Right forelimb (tissue), 1 donor: ENCODE measurements at places on chromosomes 2 and 18.

- DNase-seq, result no peak
Observed at GRCh38 chr18:58076052-58076451, 32.0 kb downstream of the NEDD4L start.

GRCh38 chr2:27803046-27803445 lies 31.5 kb downstream of the MRPL33 start:
- no peak for DNase-seq

DNA sequence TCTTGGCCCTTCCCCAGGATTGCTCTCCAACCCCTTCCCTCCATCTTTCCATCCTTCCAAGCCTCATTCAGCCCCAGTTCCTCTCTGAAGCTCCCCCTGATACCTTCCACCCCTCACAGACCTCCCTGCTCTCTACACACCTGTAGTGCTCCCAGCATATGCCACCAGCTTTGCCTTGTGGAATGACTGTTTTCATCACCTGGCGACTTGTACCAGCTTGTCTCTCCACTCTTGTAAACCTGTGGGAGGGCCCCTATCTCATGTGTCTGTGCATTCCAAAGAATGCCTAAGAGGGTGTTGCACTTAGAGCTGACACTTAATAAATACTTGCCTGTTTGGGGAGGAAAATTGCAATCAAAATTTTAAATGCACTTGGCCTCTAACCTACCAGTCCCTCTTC lies 198.7 kb downstream of the BCL11A start:
- no peak for DNase-seq

DNA sequence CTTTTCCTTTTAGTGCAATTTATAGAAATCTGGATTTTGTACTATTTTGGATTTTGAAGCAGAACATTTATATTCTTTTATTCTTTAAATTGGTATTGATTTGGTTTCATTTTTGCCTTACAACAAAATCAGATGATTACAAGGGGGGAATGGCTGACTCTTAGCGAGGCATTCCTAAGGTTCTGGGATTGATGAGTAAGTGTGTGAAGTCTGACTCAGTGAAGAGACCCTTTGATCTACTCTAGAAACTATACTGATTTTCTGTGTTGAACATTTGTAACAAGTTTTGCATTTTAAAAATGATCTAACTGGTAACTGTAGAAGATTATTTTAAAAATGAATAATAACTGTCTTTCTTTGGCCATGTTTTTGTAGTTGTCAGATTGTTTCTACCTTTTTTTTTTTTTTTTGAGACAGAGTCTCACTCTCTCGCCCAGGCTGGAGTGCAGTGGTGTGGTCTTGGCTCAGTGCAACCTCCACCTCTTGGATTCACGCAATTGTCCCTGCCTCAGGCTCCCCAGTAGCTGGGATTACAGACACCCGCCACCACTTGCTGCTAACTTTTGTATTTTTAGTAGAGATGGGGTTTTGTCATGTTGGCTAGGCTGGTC lies 48.7 kb downstream of the TTC39C start:
- DNase-seq, result no peak

GRCh38 chr2:144937910-144938709 lies 418.2 kb upstream of the ZEB2 start:
- DNase-seq, result no peak

DNA sequence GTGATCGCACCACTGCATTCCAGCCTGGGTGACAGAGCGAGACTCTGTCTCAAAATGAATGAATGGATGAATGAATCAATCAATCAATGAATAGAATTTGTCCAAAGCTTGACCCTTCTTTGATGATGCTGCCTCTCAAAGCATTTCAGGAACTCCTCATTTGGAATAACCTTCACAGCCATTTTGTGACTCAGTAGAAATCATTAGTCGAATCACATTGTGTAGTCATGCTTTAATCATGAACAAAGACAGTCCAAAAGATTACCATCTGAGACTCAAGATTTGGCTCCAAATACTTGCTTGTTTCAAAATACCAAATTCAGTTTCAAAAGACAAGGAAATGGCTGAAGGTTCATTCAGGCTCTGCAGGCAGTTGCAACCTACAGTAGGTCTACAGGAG lies 83.1 kb downstream of the VWA3B start:
- DNase-seq, result no peak

DNA sequence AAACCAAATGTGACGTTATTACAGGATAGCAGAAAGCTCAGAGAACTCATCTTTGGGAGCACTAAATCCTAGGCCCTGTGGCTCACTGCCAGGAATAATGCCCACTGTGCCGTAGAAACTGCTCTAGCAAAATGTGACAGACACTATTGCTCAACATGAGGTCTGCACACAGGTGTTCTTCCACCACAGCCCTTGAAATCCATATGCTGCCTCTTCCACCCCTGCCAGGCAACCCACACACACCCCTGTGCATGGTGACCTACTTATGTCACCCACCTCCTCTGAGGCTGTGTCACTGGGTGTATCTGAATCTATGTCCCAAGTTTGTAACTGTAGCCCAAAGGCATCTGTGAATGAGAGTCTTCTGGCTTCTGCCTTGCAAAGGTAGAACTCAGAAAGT lies 66.1 kb upstream of the MBOAT2 start:
- DNase-seq, result no peak

DNA sequence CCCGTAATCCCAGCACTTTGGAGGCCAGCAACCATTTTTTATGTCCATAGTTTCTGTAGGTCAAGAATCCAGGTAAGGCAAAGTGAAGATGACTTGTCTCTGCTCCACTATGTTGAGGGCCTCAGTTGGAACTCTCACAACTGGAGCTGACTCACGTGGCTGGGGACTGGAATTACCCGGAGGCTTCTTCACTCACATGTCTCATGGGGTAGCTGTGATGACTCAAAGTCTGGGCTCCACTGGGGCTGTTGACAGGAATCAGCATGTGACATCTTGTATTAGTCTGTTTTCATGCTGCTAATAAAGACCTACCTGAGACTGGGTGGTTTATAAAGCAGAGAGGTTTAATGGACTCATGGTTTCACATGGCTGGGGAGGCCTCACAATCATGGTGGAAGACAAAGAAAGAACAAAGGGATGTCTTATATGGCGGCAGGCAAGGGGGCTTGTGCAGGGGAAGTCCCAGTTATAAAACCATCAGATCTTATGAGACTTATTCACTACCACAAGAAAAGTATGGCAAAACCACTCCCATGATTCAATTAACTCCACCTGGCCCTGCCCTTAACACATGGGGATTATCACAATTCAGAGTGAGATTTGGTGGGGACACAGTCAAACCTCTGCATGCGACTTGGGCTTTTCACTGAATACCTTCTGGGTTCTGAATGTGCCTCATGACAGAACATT lies 7.8 kb upstream of the PPP1R1C start:
- no peak for DNase-seq

- DNase-seq, result no peak
Observed at GRCh38 chr2:51335087-51336058, 303.4 kb upstream of the NRXN1 start.

GRCh38 chr2:182792441-182792840 lies 74.0 kb downstream of the FRZB start:
- no peak for DNase-seq

DNA sequence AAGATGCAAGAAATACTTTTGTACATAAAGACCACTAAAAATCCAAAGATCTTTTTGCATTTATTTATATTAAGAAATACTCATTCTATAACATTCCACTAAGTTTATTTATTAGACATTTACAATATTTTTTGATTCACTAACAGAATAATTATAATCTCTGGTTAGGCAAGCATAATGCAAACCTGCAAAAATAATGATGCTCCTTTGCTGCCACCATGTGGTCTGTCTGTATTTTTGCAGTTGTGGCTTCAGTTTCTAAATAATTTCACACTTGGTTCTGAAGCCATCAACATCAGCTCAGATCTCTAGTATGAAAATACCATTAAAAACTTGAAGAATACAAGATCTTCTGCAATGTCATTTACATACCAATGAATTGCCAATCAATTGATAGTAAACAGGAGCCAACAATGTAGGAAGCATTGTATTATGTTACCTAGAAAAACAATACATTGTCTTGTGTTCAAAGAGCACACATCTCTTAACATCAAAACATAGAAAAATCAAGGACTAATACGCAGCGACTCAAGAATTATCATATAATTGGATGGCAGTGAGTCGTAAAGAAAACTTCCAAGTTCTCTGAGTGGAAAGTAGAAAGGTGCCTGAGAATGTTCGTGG lies 28.8 kb upstream of the WDR75 start:
- DNase-seq, result peak; percentile 74

- DNase-seq, result no peak
Observed at GRCh38 chr2:61658841-61659780, 121.0 kb upstream of the XPO1 start.

DNA sequence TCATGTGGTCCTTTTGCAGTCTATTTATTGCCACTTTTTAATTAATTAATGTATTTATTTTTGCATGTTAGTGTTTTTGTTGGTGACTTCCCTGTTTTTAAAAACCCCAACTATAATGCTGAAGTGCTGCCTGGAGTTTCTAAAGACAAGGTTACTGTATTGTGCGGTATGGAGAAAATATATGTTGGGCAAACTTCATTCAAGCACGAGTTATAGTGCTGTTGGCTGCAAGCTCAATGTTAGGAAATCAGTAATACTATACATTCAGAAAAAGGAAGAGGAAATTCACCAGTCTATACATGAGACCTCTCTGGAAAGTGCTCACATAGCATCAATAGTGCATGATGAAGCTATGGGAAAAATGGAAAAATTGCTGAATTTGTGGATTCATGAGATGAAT lies 15.4 kb upstream of the RBMS1 start:
- no peak for DNase-seq

GRCh38 chr18:61502472-61502871 lies 169.2 kb downstream of the CDH20 start:
- peak; percentile 61 for DNase-seq

- DNase-seq, result no peak
Observed at GRCh38 chr2:11799826-11800225, 53.4 kb downstream of the LPIN1 start.

DNA sequence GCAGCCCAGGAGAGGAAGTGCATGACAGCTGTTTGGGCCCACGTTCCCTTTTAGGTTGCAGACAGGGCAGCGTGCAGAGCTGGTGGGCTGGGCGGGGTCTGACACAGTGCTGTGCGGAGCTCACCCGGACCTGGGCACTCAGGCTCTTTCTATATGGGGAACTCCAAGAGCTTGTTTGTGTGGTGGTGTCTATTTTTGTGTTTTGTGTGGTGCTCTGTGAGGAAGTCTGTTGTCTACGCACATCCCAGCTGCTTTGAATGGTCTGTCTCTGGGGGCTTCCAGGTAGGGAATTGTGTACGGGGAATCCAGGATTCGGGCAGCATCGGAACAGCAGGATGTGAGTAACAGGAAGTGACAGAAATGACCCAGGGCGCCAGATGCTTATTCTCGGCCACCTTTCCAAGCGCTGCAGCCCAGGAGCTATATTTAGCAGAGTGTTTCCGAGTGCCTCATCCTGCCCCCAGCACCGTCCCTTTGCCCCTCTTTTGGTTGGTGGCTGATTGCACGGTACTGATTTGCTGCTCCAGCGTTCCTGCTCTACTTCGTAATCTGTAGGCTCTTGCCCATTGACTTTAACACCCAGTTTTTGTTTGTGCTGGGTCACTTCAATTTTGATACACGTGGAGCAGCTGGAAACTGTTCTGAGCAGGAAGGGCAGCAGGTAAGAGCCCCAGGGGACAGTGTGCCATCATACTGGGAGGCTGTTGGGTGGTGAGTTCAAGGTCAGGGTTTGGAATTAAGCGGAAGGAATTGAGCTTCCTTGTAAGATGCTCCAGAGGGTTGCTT lies 64.7 kb downstream of the DGKD start:
- peak; percentile 71 for DNase-seq

DNA sequence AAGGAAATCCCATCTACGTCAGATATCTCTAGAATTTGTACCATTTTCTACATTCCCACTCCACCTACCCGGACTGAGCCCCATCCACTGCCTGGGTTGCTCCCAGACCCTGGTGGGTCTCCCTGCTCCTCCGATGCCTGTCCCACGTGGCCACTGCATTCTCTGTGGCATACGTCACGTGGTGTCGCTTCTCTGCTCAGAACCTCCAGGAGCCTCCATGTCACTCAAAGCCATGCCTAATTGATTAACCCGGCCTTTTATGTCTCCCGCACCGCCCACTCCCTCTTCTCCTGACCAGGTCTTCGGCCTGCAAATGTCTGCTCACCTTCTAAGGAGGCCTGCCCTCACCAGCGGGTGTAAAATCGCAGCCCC lies 176.6 kb downstream of the HDAC4 start:
- DNase-seq, result no peak

GRCh38 chr2:120469426-120469825 lies 123.5 kb downstream of the INHBB start:
- DNase-seq, result no peak

DNA sequence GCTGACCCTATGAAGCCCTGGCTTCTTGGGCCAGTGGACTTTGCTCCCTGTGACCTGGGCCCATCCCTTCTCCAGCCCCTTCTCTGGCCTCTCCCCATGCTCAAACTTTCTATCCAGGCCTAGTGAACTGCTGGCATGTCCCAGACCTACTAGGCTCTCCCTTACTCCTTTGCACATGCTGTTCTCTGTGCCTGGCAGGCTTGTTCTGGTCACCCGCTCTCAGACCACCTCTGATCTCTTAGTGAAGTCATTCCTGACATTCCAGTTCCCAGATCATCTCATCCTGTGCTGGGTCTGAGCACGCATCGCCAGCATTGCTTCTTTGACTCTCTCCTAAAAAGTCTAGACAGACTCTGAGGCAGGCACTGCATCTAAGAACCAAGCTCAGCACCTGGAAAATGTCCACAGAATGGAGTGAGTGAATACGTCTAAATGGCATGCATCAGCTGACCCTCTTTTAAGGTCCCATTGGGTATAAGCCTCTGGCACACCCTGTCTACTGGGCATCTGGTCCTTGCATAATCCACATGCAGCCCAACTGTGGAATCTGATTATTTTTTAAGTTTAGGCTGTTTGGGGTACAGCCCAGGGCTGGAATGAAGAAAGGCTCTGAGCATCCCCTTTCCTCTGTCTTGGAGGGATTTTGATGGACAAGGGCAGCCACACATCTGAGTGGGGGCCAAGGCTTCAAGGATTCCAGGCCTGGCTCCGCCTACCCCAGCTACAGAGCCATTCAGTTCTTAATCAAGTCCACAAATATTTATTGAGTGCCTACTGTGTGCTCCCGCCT lies 130.6 kb upstream of the HAAO start:
- DNase-seq, result peak; percentile 52

GRCh38 chr2:71166812-71167211 lies 36.4 kb downstream of the MPHOSPH10 start:
- DNase-seq, result no peak

GRCh38 chr2:241999184-241999583 lies 129.7 kb downstream of the RTP5 start:
- DNase-seq, result no peak

DNA sequence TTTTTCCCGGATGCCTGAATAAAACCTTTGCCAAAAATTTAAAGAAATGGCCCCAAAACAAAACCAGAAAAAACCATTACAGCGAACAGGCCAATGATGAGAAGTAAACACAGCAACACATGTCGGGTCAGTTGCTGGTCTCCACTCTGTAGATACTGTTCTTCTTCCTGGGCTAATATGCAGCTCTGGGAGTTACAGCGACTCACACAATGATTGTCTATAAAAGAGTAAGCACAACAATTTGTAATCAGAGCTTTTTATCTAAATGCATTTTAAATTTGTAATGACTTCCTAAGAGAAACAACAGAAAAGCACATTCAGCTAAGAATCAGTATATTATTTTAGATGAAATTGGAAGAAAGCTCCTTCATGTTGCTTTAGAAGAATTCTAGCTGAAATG lies 40.3 kb downstream of the GPR155 start:
- no peak for DNase-seq

GRCh38 chr18:38243291-38243690 lies 677.7 kb upstream of the CELF4 start:
- DNase-seq, result no peak
